Naive thymus-derived CD4-positive, alpha-beta T cell (primary cell): ENCODE measurements at places on chromosomes 6 and 20.

DNA sequence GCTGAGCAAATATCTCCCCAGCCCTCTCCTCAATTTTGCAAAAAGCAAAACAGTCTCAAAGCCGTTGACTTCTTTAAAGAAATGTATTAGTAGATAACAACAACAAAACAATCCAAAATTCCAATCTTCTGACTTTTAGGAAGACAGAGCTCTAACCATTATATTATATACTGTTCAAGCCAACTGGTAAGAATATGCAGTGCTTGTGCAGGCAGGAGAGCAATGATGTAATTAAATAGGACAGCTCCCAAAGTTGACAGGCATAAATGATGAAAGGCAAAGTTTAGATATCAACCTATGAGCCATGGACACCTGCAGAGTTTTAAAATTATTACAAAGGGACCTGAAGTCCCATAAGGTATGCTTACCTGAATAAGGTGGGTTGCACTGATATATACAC is 16.6 kb upstream of the CEP85L start:
- no peak for DNase-seq

DNA sequence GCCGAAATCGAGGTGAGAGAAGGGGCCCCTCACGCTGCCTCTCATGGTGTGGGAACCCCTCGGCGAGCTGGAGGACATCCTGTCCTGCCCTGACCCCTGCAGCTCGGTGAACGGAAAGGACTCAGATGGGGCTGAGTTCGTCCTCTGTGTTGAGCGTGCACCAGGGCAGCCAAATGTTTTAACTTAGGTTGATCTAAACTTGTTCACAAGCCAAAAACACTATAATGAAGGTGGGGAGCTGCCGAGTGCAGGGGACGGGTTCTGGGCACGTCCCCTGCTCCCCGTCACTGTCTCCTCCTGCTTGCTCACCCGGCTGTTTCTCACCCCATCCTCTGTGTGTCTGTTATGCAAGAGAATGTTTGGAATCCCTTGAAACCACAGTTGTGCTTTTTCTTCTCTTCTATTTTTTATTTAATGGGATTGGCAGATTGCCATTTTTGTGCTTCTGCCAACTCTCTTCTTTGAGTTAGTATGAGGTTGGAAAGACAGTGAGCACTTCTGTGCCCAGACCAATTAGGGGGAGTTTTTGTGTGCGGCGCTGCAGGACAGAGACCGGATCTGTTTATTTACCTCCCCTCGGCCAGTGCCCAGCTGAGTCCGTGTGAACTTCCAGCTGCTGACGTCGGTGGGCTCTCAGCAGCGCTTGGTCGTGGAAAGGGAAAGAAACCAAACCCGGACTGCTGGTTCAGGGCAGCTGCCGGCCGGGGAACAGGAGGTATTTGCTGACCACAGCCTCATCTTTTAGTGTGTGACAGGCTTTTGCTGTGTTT is 158.1 kb downstream of the DTNBP1 start:
- DNase-seq = no peak

DNA sequence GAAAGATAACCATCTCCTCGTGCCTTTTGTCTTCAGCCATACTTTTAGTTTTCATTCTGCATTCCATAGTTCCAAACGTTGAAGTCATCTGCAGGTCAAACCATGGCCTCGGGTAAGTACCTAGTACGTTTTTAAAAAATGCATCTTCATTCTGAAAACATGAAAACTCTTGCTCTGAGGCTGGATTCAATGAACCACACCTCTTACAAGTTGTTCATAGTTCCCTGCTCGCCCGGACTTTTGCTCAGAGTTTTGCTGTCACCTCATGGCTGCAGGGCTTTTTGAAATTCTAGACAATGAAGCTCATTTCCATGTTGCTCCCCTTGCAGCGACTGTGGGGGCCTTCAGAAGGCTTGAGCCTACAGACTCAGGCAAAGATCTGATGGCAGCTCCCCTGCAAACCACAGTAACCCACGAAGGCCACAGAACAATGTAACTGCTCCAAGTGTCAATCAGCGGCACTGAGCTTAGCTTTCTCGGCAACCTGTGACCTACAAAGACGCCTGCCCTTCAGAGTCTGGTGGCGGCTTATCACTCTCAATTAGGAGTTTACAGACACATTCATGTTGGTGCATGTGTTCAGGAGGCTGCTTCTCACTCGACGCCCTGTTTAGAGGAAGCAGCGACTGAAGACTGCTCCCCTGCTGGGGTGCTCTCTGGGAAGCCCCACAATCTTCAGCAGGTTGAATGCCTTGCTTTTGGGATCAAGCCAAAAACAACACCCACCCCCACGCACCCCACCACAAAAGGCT is 61.2 kb downstream of the FOXC1 start:
- no peak for DNase-seq

- DNase-seq = no peak
Observed at GRCh38 chr6:67854098-67854497, 781.0 kb upstream of the ADGRB3 start.

- DNase-seq = no peak
Observed at GRCh38 chr20:35174458-35175216, 2.8 kb downstream of the PROCR start.

- DNase-seq = no peak
Observed at GRCh38 chr6:142470421-142470820, 168.6 kb downstream of the ADGRG6 start.

DNA sequence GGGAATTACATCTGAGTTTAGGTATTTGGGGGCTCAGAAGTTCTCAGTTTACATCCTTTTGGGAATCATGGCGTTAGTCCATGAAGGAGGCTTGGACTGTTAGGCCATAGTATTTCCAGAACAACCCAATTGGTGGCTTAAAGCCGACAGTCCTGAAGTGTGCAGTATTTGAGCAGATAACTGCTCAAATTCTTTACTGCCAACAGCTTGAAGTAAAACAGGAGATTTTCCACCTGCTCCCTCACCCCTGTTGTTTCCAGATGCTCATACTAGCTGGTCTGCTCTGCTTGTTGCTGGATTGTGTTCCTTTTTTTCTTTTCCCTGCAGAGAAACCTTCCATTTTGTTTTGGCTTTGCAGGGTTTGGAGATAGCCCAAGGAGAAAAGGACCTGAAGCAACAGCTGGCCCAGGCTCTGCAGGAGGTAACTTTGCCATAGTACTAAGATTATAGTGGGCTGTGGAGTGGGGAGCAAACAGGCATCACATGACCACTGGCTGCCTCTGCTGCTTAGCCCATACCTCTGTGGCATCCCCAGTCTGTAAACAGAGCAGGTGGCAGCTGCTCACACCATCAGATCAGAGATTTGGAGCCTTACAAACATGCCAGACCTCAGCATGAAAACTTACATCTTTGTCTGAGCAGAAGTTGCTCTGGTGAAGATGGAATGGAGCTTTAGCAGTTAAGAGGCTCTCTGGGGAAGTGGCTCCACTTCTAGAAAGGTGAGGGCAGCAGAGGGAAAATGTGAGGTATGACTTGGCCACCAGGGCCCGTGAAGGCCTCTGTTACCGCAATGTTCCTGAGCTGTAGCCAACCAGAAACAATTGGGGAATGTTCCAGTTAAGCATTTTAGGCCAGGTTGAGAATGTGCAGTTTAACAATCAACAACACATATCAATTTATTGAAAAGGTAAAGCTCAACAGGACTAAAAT is 17.6 kb downstream of the RNF8 start:
- no peak for DNase-seq

GRCh38 chr6:146526192-146526591 is 17.4 kb upstream of the RAB32 start:
- DNase-seq = no peak

DNA sequence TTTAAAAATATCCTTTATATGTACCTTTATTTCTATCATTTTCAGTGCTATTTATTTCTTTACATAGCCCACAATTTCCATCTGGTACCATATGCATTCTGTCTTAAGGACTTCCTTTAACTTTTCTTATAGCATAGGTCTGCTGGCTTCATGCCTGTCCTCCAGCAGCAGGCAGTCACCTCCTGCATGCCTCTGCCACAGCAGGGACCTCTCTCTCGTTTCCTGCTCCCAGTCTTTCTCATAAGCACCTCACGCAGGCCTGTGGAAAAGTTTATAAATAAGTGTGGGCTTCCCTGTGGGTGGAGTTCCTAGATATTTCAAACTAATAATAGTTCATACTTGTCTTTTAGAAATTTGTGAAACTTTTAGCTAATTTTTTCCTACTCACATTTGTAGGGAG is 133.9 kb downstream of the KCNQ5 start:
- no peak for DNase-seq

GRCh38 chr6:148869585-148869984 is 122.8 kb downstream of the UST start:
- DNase-seq = no peak

DNA sequence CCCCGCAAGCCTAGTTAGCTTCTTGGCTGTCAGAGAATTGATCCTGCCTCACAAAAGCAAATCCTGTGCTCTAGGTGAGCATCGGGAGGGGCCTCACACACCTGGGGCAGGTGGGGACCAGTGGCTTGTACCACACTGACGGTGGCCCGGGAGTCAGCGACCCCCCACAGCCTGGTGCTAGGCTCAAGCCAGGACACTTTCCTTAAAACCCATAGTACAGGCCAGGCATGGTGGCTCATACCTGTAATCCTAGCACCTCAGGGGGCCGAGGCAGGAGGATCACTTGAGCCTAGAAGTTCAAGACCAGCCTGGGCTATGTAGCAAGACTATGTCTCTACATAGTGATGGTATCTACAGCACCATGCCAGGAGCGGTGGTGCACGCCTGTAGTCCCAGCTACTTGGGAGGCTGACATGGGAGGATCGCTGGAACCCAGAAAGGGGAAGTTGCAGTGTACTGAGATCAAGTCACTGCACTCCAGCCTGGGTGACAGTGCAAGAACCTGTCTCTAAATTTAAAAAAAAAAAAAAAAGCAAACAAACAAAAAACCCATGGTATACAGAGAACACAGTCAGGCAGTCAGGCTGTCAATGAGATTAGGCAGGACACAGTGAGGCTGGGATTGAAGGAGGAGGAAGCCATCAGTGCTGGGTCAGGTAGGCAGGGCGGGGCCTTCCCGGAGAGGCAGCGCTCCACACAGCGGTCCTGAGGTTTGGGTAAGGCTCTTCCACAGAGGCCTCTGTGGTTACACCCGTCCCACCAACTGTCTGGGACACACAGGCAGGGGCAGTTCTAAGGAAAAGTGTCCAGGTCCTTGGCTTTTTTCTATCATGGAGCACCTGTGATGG is 41.3 kb downstream of the SYNJ2 start:
- DNase-seq = no peak

- DNase-seq = no peak
Observed at GRCh38 chr6:1832844-1833787, 223.4 kb downstream of the FOXC1 start.

GRCh38 chr20:45032276-45032675 is 66.0 kb downstream of the STK4 start:
- DNase-seq = no peak

GRCh38 chr20:50737352-50737751 is 6.0 kb downstream of the PARD6B start:
- DNase-seq = no peak

DNA sequence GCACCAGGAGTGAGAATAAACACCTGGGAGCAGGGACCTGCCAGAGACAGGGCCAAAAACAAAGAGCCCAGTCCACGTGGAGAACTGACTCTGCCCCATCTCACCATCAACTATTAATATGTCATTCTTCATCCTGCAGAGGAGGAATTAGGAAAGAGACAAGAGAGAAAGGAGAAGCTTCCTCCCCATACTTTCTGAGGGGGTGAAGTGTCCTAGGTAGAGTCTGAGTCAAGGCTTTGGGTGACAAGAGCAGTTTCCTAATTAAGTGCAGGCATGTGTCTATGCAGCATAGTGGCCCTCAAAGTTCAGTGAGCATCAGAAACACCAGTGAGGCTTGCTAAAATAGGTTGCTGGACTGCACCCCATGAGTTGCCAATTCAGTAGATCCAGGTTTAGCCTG is 40.7 kb upstream of the BMP2 start:
- DNase-seq = no peak
